ENCODE measurements at places on chromosomes 6 and 20.

DNA sequence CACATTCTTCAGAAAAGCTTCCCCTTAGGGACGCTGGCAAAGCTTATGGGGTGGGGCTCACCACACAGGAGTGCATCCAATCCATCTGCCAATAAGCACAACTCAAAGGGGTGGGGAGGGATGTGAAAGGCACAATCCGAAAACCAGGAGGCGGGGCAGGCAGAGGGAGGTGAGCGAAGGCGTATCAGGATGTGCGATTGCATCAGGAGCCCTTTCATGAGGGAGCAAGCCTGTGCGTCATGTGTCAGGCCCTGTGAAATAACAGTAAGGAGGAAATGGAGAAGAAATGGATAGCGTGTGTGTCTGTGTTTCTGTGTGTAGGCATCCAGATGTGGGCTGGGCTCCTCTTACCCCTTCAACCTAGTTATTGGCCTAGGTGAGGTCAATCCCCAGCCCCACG lies 382.4 kb upstream of the CDH4 start:
- DNase-seq: no peak

- DNase-seq: no peak
Measured at GRCh38 chr6:167915139-167915538, 82.3 kb upstream of the KIF25 start.

DNA sequence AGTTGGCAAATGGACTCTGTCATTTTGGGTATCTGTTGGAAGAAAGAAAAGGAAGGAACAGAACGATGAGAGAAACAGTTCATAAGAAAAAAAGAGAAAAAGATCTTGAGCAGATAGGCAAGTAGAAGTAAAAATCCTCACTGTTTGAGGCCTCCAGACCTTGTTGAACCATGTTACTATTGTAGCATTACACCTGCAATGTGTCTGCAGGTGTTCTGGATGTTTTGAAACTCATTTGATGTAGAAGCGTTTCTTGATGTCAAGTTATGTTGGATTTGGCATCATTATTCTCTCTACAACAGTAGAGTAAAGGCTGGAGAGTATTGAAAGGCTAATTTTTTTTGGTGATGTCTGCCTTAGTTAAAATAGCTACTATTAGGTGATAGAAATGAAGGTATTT lies 108.7 kb downstream of the CARMIL1 start:
- DNase-seq: no peak

DNA sequence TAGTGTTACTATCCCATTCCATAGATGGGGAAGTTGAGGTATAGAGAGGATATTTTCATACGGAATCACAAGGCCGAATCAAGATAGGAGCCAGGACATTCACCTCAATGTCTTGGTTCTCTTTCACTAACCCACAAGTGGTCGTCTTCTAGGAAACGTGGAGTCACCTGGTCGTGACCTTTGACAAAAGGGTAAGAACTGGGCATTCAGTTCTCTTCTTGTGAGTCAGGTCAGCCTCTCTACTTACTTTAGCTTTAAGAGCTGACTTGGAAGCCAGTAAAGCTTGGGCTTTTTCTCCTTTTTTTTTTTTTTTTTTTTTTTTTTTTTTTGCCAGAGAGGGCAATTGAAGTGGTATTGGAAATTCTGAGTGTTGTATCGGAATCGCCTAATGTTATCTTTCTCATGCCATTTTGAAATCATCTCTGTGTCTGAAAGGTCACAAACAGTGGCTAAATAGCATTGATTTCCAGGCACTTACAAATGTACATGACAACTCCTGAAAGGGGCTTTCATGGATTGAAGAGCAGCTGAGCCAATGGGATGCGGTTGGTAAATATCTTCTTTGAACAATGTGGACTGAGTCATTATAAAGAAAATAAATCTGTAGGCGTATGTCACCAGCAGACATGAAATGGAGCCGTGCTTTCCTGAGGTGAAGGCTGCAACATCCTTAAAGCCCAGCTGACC lies 356.9 kb downstream of the KIF16B start:
- DNase-seq: peak; percentile 26

DNA sequence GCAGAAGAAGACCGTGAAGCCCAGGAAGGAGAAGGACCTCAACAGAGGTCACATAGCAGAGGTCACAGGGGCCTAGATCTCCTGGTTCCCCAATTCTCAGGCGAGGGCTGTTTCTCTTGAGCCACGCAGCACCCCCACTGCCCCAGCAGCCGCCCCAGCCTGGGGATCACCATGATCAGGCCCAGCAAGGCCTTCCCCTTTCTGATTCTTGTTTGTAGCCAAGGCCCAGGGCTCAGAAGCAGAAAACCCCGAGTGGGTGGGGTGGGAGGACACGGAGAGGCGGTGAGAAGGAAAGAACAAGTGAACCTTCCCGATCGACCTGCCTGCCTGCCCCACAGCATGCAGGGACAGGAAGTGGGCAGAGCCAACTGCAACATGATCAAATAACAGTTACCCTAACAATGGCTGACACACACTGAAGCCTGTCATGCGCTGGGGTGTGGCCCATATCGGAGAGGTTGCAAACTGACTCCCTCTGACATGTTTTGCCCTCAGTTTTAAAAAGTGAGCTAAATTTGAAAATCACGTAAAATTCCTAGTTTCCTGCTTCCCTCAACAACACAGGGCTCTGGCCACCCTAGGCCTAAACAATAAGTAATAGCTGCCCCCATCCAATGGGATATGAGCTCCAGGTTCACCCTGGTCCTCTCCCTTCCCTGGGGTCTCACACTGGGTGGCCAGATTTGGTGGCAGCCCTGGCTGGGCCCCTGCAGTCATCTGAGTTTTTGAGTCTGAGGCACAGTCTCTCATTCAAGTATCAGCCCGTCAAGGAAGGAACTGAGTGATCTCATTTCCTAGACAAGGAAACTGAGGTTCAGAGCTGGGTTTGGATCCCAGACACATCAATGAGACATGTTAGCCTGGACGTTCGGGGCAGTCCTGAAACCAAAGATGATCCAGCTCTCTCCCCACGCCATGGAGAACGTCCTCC lies 6.5 kb downstream of the PEDS1 start:
- DNase-seq: peak; percentile 86

DNA sequence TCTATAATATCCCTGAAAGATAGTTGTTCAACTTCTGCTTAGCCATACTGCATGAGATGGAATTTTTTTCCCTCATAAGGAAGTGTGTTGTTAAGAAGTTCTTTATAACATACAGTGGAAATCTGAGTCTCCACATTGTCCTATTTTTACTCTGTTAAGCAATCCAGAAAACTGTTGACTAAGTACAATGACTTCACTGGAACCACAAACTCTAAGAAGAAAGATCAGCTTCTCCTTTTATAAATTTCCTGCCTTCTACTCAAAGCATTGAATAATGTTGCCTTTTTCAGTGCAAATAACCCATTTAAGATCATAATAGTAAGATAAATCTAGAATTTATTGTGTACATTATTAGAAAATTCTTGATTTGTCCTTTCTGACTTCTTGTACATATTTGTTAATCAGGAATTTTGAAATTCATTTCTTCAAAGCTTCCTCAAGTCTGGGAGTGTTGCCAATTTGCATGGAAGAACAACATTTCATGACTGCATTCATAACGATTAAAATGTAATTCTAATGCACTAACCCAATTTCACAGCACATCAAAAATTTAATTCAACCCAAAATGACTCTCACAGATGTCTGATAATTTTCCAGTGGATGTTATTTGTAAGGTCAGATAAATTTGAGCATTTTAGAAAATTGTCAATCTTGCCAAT lies 45.6 kb upstream of the ANKEF1 start:
- no peak for DNase-seq

- DNase-seq: no peak
Measured at GRCh38 chr6:90190752-90191395, 105.8 kb downstream of the BACH2 start.

DNA sequence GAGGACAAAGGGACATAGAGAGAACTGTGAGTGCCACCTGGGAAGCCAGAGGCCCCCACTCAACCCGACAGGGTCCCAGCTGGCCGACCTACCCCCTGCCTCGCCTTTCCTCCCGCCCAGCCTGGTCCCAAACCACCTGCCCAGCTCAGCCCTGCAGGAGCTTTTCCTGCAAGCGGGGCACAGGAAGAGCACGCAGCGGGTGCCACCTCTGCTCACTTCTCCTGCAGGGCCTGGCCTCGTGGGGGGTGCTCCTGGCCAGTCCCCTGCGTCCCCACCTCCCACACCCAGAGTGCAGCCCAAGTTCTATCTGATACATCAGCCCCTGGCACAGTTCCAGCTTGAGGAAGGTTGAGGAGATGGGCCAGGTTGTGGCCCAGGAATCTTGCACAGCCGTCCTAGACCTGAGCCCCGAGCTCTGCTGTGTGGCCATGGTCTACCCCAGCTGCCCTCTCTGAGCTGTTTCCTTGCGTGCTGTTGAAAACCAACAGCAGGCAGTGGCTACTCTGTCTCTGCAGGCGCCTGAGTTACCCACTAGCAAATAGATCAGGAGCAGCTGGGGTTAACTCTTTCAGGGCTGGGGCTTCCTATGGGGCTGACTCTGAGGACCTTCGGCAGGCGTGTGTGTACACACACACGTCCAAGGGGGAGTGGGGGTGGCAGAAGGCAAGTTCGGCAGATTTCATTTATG lies 1.7 kb downstream of the NECAB3 start:
- no peak for DNase-seq

- peak; percentile 76 for DNase-seq
Measured at GRCh38 chr6:106973836-106974335, 643 bp downstream of the CD24 start.

- DNase-seq: no peak
Measured at GRCh38 chr20:21244808-21245207, 58.3 kb upstream of the XRN2 start.

DNA sequence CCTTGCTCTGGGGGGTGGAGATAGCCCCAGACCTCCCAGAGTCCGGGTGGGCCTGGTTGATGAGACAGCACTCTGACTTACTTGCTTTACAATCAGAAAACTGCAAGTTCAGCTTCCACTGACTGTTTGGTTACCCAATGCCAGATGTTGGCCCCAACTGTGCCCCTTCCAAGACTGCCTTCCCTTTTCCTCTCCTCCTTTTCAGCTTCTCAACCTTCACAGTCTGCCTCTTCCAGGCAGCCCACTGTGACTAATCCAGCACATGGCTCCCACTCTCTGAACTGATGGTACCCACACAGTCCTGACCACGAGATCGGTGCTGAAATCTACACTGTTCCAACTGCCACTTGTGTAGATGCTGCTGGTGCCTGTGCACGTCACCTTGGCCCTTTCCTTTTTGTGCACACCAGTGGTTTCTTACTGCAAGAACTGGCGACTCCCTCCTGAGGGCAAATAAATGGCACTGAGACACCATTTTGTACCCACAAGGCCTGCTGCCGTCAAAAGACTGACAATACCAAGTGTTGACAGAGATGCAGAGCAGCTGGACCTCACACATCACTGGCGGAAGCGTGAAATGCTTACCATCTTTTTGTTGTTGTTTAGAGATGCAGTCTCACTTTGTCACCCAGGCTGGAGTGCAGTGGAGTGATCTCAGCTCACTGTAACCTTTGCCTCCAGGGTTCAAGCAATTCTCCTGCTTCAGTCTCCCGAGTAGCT lies 1.8 kb upstream of the ARFGAP1 start:
- no peak for DNase-seq

- DNase-seq: no peak
Measured at GRCh38 chr6:1636272-1636825, 26.6 kb downstream of the FOXC1 start.

DNA sequence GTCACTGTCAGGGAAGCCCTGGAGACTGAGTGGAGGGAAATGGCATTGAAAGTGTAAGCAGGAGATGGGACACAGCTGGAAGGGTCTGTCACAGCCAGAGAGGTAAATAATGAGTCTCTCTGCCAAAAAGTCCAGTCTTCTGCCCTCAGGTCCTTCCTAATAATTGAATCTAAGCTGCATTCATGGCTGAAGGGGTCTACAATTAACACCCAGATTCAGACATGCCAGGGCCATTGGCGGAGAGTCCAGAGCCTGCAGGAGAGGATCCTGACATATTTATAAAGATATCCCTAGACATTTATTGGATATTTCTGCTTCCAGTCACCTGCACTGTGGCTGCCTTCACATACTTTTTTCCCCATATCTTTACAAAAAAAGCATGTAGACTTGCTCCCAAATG lies 89.0 kb downstream of the LRFN2 start:
- DNase-seq: no peak

DNA sequence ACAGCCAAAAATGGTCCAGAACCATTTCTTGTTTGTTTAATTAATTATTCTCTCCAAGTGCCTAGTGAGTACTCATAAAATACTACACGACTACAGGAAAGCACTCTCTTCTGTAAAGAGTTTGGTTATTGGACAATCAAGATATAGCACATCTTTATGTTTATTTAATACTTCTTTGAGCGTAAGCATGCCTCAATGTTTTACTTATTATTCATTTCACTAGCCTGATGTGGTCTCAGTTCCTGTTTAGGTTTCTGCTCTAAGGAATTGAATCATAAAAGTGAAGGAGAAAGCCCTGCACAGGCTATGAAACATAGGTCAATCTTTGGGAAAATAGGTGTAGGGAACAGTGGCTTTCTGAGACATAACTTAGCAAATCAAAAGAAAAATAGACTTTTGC lies 45.9 kb upstream of the AIG1 start:
- DNase-seq: no peak

- DNase-seq: peak; percentile 97
Measured at GRCh38 chr6:24919056-24919892, 16.5 kb downstream of the RIPOR2 start.

- no peak for DNase-seq
Measured at GRCh38 chr20:8815208-8815607, 253.7 kb upstream of the PLCB4 start.

DNA sequence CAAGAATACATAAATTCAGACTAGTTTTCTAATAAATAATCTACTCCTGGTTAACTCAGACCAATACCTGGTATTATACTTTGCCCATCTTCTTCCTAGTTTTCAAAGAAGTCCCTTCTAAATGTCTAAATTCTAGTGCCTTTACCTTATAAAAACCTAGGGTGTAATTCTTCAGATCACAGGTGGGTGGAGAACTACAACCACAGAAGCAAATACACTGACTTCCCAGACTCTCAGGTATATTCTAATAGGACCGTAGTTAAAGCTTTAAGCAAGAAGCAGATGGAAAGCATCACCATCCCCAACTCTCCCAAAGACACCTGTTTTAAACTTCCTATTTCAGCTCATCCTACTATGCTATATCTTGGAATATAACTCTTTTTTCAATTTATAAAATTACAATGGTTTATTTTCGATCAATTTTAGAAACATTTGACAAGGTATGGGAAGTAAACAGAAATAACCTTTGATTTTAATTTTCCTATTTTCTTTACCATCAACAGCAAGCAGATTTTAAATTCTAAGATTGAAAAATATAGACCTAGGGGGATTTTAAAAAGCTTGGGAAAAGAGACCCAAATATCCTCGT lies 15.8 kb downstream of the MAN1A1 start:
- DNase-seq: peak; percentile 67

GRCh38 chr6:33672808-33673207 lies 38.7 kb downstream of the UQCC2 start:
- DNase-seq: peak; percentile 64

All from Karpas-422 (cell line).